ENCODE measurements at places on chromosomes 3 and 15.

- no peak for DNase-seq
Observed at GRCh38 chr3:81530180-81530939, 231.1 kb downstream of the GBE1 start.

DNA sequence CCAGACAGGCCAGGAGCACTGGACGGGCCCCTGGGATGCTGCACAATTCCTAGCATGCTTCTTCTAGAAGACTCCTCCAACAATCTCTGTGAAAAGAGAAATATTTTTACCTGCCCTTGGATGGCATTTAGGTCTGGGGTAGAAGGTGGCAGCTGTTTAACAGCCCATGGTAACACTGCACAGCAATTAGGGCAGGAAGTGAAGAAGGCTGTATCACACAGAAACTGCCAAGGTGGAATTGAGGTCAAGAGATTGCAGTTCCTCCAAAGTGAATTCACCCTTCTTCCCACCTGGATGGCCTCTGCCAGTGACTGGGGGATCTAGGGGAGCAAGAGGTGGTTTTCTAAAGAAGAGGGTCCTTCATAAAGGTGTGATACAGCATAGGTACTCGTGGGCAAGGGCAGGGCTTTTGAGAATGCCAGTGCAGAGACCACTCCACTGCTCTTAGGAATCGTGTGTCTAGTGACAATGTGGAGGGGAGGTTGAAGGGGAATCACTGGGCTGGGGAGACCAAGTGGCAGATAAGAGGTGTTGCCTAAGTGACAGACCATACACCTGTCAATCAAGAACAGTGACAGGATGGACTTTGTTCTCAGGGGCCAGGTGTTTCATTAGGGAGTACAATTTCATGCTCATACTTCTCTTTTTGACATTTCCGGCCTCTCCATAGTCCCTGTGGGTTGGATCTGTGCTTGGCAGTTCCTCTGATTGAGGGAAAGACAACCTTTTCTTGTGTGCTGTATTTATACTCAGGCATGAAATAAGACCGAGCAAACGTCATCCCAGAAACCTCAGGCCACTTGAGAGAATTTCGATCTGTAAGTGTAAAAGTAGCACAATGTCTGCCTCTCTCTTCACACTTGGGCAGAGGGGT, 83.5 kb upstream of the BCL6 start:
- no peak for DNase-seq

DNA sequence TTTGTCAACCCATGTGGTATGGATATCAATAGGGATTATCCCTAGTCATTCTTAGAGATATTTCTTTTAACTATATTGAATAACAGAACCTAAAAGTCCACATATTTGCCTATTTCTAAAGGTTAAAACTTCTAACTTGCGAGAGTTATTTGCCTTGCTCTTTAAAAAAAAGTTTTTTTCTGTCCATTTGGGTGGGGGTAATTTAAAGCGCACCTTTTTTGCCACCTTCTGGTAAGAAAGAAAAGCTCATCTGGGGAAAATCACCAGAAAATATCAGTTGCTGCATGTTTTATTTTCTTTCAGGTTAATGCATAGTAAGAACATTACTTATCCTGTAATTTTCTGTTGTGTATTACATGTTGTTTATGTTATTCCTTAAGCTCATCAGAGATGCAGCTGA, 242.0 kb upstream of the GOLGA6L4 start:
- DNase-seq: no peak

- DNase-seq: no peak
Observed at GRCh38 chr3:34073961-34074360, 275.5 kb downstream of the PDCD6IP start.

- DNase-seq: no peak
Observed at GRCh38 chr3:72682936-72683452, 165.3 kb downstream of the SHQ1 start.

DNA sequence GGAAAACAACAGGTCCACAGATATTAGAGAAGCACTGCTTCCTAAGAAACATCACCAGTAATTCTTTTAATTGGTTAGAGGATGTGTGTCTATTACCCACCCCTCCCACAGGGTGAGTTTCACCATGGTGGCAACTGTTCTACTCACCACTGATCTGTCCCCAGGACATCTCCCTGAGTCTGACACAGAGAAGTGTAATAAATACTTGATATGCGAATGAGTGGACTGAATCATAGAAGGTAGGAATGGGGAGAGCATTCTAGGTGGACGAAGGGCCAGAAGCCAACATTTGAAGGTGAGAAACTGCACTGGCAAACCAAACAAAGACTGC, 452.7 kb upstream of the PROK2 start:
- no peak for DNase-seq

DNA sequence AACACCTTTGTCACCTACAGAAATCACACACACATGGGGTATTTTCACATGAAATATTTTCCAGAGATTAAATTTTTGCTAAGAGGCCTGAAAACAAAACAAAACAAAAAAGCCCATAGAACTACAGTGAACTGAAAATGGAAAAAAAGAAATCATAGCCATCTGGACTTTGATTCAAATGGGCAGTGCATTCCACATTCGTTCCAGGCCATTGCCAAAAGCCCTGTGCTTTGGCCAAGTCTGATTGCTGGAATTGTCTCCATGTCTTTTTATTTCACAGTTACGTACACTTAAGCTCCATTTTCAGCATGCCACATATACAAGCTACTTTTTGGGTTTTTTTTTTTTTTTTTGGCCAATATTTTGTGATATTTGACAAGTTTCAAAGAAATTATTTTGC, 47.1 kb downstream of the TFG start:
- no peak for DNase-seq

DNA sequence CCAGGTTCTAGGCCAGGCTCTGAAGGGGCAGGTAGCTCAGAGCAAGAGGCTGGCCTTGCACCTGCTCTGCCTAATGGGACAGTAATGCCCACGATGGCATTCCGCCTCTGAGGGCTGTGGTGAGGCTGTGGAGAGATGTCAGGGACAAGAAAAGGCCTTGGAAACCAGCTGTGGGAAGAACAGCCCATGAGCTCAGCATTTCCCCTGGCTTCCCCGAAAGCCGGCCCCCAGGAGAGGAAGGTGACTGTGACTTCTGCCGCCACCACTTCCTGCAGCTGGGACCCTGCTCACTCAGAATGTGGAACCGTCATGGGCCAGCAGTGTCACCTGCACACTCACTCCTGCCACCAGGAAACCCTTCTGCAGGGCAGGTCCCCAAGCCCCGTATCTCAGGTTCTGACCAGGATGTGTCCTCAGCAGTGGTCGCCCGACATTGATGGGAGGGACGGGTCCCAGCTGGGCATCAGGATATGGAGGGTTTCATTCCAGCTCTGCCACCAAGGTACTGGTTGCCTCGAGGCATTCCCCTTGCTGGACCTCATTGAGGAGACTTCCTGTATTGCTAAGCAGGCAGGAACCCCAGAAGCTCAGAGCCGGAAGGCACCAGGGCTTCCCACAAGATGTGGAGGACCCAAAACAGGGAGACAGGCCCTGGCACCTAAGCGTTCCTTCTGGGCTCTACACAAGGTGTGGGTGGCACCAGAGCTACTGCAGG, 30.7 kb downstream of the SEMA7A start:
- DNase-seq: peak; percentile 52

DNA sequence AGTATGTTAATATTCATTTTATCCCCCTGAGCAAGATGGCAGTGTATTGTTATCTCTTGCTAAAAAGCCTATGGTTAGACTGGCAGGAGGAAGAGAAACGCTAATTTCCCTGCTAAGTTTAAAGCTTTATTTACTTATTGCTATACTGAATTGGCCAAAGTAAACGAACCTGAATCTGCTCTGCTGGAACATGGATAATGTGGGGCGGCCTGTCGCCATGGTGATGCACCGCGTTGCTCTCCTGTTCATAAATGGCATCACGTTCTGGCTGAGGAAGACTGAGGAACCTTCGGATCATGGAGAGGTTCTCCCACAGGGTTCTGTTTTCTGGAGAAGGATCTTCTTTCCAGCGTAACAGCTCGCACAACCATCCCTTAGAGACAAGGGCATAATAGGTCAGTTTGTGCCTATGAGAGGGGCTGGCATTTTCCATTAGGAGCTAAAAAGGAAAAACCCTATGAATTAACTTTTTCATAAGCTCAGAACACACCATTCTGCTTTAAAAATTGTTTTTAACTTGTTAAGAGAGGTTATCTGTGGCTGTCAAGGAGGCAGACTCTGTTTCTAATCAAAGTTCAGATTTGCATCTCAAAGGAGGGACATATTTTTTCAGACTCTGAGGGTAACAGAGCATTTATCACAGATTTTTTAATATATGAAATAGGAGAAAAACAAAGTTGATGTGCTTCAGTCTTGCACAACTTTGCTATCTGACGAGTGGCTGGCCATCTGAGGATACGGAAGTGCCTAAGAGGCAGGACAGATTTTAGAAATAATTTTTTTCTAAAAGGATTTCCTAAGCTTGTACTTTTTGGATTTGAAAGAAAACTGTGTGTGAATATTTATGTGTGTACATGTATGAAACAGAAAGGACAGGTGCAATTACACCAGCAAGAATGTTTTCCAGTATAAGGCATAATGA, 73.1 kb downstream of the SATB1 start:
- DNase-seq: no peak

GRCh38 chr3:177946936-177947335, 589.3 kb upstream of the KCNMB2 start:
- no peak for DNase-seq

- no peak for DNase-seq
Observed at GRCh38 chr3:42013691-42014457, 52.0 kb upstream of the ULK4 start.

DNA sequence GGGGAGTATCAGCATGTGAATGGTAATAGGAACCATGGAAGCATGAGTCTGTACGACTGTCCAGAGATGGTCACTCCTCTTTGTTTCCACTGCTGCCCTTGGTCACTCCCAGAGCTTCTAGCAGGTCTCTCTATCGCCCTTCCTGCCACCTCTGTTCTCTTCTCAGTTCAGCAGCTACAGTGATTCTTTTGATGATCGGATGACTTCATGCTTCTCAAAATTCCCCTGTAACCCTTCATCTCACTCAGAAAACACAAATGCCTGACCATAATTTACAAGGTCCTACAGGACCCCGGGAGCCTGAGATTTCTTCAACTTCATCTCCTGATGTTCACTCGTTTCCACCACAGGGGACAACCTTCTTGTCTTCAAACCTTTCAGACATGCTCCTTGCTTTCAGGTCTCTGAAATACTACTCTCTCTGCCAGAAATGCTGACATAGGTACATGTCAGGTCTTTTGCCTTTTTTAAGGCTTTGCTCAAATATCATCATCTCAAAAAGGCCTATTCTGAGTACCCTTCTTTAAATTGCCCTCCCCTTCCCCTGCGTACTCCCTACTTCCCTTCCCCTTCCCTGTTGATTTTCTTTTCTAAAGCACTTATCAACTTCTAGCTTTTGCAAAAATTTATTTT, 42.1 kb upstream of the BHLHE40 start:
- no peak for DNase-seq

GRCh38 chr15:65207280-65207840, 3.9 kb downstream of the CILP start:
- DNase-seq: no peak

DNA sequence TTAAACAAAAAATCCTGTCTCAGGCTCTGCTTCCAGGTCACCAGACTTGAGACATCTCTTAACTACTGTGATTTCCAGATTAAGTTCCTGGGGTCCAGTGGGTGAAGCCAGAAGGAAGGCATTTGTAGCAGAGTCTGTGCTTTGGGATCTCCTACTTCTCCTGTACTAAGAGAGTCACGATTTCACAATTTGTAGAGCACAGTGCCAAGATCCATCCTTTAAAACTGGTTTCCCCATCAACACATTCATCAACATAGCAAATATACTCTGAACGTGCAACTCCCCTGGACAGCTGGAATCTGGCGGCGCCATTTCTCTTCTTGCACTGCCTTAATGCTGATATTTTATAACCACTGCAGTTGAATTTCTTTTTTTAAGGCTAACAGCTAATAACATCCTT, 33.2 kb downstream of the CDCP1 start:
- no peak for DNase-seq

DNA sequence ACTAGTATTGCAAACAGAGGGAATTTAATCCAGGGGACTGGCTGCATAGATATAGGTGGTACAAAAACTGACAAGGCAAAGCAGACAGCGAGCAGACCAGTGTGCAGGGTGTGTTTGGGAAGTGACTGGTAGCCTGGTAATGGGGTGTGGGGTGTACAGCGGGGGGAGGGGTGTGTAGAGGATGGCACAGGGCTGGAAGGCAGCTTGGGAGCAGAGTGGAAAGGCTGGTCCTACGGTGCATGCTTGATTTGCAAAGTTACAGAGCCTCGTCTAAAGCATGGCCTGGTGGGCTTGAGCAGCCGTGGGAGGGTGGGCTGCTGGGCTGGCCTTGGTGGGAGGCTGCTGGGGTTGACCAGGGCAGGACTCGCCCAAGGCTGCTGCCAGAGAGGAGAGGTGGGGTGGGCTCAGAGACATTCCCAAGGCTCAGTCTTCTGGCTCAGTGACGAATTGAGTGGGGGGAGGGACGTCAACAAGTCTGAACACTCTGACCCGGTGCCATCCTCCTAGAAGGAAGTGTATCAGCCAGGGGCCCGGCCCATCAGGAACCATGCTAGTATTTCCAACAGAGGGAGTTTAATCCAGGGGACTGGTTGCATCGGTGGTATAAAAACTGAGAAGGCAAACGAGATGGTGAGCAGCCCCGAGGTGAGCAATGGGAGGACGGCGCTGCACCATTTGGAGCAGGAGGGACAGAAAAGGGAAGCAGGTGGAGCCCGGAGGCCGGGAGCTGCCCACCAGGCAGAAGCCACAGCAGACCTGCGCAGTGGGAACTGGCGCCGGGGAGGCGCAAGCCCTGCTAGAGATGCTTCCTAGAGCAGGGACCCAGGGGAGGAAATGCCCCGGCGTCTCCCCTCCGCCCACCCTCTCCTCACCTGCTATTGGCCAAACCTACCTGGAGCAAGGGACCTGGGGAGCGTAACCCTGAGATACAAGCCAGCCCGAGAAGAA, 29.2 kb downstream of the CPN2 start:
- DNase-seq: no peak

DNA sequence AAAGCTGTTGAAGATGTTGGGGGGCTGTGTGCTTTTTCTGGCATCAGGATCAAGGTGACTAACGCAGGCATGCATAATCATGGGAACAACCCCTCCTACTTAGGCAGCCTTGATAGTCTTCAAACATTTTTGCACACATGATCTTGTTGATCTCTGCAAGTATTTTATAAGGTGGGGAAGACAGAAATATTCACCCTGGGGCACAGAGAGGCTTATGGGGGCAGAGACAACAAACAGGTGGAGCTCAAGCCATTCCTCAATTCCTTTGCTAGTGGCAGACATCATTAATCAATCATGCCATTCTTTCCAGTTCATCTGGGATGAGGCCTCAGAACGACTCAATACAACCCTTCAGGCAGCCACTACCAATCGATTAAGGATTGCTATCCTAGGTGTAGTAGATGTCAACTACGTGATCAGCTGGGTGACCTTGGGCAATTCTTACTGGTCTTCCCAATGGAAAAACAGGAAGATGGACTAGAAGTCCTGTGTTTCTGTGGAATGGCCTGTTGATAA, 110.3 kb upstream of the SMAD3 start:
- no peak for DNase-seq

GRCh38 chr3:57731311-57731710, 24.8 kb upstream of the SLMAP start:
- no peak for DNase-seq

GRCh38 chr15:68626283-68626682, 47.5 kb downstream of the CORO2B start:
- DNase-seq: no peak

- no peak for DNase-seq
Observed at GRCh38 chr3:23238578-23238977, 35.5 kb downstream of the UBE2E2 start.

- no peak for DNase-seq
Observed at GRCh38 chr3:188620752-188621151, 466.8 kb downstream of the LPP start.

GRCh38 chr3:23880703-23881339, 36.0 kb downstream of the NKIRAS1 start:
- no peak for DNase-seq

Measured in stimulated activated CD8-positive, alpha-beta memory T cell treated with anti-CD3 and anti-CD28 coated beads, Interleukin-7, amount 100 ng/mL, for 1 hour (primary cell).